HCT116 (cell line): ENCODE measurements at places on chromosomes 6 and 20. TPM values are rescaled to one million over a fixed set of nuclear protein-coding genes. Genes with fewer than 3 reads are reported as not detected.

DNA sequence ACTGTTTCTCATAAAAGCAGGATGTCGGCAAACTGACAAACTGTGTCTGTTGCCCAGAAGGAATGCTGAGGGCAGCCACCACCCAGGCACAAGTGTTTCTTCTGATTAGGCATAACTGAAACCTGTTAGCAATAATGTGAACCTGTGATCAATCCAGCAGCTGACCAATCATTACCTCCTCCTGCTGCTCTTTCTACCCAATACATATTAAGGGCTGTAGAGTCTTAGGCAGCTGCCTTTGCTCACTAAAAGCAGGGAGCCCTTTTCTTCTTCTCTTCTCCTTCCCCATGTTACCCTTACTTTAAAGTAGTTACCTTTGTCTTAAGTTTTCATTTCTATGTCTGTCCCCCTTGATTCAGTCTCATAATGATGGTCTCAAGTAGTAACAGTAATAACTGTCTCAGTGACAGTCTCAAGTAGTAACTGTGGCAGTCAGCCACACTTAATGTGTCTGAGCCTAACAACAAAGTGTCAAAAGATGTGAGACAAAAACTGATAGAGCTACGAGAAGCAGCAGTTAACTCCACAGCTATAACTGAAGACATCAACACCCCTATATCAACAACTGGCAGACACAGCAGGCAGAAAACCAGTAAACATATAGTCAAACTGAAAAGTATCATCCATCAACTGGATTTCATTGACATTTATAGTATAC is 37.0 kb downstream of the RANBP9 start:
- no peak overlapping the region for H3K27ac ChIP-seq
- no peaks in the 10 kb centered on the region; the same call in 1 of the 2 replicates for H3K4me1 ChIP-seq
- no peak for DNase-seq
- no peaks in the 10 kb centered on the region for H3K27me3 ChIP-seq
- no peak overlapping the region for H3K4me3 ChIP-seq
- no peaks in the 10 kb centered on the region for H3K36me3 ChIP-seq

- no peaks in the 10 kb centered on the region for H3K36me3 ChIP-seq
- no peaks in the 10 kb centered on the region for H3K4me1 ChIP-seq
- no peak for DNase-seq
- peaks cover 23% of the 10 kb centered on the region for H3K27me3 ChIP-seq
- no peak overlapping the region for H3K27ac ChIP-seq
- no peak overlapping the region for H3K4me3 ChIP-seq
Measured at GRCh38 chr6:40537446-40537845, 49.7 kb downstream of the LRFN2 start.

The KCNQ2 gene
- total RNA-seq = 86.5 TPM

DNA sequence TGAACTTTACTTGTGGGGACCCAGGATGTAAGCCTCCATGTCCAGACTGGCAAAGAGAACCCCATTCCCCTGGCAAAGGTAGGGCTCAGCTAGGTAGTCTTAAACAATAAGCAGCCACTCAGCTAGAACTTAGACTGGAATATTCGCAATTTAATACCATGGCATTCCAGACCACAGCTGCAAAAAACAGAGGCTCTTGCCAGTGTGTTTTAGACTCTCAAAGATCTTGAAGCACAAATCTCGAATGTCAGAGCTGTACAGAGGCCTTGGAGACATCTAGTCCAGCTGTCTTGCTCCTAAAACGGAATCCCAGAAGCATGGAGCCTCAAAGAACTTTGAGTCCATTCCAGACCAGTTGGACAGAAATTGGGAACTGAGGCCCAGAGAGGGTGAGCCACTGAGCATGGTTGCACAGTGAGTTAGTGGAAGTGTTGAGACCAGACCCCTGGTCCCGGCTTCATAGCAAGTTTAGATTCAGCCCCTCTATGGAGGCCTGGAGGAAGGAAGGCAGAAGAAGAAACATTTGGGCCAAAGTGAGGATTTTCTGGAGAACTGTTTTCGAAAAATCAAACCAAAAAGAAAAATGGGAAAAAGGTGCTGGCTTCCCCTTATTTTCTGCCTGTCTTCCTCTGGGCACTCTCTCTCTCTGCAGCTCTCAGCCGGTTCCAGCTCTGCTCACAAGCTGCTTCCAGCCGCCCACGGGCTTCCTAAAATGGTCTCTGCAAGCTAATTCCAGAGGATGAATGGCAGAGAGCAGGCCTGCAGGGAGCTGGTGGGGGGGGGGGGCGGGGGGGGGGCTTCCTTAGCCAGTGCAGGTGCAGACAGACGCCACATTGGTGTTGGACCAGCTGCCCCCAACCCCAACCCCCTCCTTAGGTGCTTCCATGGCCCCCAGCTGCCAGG is 32.4 kb downstream of the AAR2 start:
- H3K36me3 ChIP-seq = no peaks in the 10 kb centered on the region
- DNase-seq = no peak
- no peaks in the 10 kb centered on the region for H3K4me1 ChIP-seq

The PPP1R3D gene
- total RNA-seq = 2.7 TPM

The ETV7 gene
- 1.0 TPM for total RNA-seq
